ENCODE measurements at places on chromosomes 3 and 15. TPM values are rescaled to one million over a fixed set of nuclear protein-coding genes. Genes with fewer than 3 reads are reported as not detected.

DNA sequence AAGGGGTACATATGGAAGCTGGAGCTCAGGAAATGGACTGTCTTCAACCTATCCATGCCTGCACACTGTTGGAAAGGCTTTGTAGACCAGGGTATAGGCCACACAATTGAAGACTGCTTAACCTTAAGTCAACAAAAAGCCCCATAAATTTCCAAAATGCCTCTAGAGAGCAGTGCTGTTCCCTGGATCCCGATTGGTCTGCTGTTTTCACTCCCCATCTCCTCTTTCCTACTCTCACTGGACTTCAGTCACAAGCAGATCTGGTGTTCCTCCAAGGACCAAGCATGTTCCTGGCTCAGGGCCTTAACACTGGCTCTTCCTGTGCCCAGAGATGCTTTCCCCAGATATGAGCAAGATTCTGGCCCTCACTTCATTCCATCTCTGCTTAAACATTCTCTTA lies 22.8 kb upstream of the LRRC34 start:
- peaks cover 2% of the 10 kb centered on the region for H3K4me1 ChIP-seq
- no peak overlapping the region for H3K4me3 ChIP-seq
- no peaks in the 10 kb centered on the region for H3K36me3 ChIP-seq
- no peak overlapping the region for H3K27ac ChIP-seq
- no peaks in the 10 kb centered on the region for H3K27me3 ChIP-seq

- peak; percentile 96 for DNase-seq
- H3K36me3 ChIP-seq, result peaks cover 2% of the 10 kb centered on the region
- H3K27me3 ChIP-seq, result no peaks in the 10 kb centered on the region
- H3K27ac ChIP-seq, result peak overlapping the region; percentile 59
Measured at GRCh38 chr15:71278989-71279756, 163.9 kb downstream of the THSD4 start.

- H3K4me1 ChIP-seq, result no peaks in the 10 kb centered on the region
- peak; percentile 96 for DNase-seq
- no peak overlapping the region for H3K4me3 ChIP-seq
- no peaks in the 10 kb centered on the region for H3K36me3 ChIP-seq
- no peak overlapping the region for H3K27ac ChIP-seq
- no peaks in the 10 kb centered on the region for H3K27me3 ChIP-seq
Measured at GRCh38 chr3:106635271-106635670, 742.0 kb upstream of the CCDC54 start.

GRCh38 chr3:154955907-154956533 lies 124.1 kb upstream of the MME start:
- no peaks in the 10 kb centered on the region for H3K4me1 ChIP-seq
- no peak overlapping the region for H3K4me3 ChIP-seq
- no peak for DNase-seq
- H3K36me3 ChIP-seq, result no peaks in the 10 kb centered on the region
- H3K27ac ChIP-seq, result no peak overlapping the region

RTP1 gene
- total RNA-seq, result not detected

FETUB gene
- total RNA-seq, result not detected

THOC7 gene
- total RNA-seq, result 35.3 TPM
